ENCODE measurements at places on chromosomes 16 and 17. TPM values are rescaled to one million over a fixed set of nuclear protein-coding genes. Genes with fewer than 3 reads are reported as not detected.

The CD79B gene
- total RNA-seq = 5.1 TPM

The P2RX1 gene
- 3.5 TPM for total RNA-seq

The TBC1D28 gene
- total RNA-seq = not detected

- H3K4me1 ChIP-seq = no peaks in the 10 kb centered on the region
- no peaks in the 10 kb centered on the region for H3K27me3 ChIP-seq
- H3K27ac ChIP-seq = no peak overlapping the region
- H3K4me3 ChIP-seq = no peak overlapping the region
These were observed 9.4 kb upstream of the NOL11 start for GRCh38 chr17:67708378-67708777.

- no peak overlapping the region for H3K4me3 ChIP-seq
- no peaks in the 10 kb centered on the region for H3K36me3 ChIP-seq
- H3K4me1 ChIP-seq = no peaks in the 10 kb centered on the region
- no peak overlapping the region for H3K27ac ChIP-seq
- H3K27me3 ChIP-seq = no peaks in the 10 kb centered on the region
These were observed 99.3 kb upstream of the TNRC6C start for GRCh38 chr17:77859035-77859810.

DNA sequence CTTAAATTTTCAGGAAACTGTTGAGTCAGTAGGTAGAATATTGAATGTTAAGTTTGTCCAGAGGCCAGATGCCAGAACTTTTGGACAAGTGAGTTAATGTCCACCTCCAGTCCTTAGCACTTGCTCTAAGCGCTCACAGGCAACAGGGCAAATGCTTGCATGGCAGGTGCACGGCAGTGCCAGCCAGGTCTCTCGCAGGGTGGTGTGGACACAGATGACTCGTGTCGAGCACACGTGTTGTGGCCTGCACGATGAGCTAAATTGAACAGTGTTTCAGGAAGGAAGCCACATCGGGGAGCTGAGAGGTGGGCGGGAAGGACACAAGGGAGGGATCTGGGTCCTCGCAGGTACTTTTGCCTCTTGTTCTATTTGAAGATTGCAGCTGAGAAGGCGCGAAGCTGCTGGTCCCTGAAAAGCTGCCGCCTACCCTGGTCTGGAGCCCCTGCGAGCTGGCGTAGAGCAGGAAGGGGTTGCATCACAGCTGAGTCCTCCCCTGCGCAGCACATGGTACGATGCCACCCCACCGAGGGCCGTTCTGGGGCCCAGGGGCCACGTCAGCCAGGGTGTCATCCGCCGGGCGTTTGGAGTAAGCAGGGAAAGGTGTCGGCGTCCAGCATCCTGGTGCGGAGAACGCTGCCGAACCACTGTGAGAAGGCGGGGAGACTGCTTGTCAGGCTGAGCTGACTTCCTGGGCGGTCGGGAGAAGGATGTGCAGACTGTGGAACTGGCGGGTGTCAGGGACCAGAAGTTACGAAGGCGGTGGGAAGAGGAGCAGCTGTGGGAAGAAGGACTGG, 6.3 kb downstream of the RAB40C start:
- no peaks in the 10 kb centered on the region for H3K36me3 ChIP-seq
- H3K4me3 ChIP-seq = no peak overlapping the region
- no peak for DNase-seq
- no peaks in the 10 kb centered on the region for H3K27me3 ChIP-seq

DNA sequence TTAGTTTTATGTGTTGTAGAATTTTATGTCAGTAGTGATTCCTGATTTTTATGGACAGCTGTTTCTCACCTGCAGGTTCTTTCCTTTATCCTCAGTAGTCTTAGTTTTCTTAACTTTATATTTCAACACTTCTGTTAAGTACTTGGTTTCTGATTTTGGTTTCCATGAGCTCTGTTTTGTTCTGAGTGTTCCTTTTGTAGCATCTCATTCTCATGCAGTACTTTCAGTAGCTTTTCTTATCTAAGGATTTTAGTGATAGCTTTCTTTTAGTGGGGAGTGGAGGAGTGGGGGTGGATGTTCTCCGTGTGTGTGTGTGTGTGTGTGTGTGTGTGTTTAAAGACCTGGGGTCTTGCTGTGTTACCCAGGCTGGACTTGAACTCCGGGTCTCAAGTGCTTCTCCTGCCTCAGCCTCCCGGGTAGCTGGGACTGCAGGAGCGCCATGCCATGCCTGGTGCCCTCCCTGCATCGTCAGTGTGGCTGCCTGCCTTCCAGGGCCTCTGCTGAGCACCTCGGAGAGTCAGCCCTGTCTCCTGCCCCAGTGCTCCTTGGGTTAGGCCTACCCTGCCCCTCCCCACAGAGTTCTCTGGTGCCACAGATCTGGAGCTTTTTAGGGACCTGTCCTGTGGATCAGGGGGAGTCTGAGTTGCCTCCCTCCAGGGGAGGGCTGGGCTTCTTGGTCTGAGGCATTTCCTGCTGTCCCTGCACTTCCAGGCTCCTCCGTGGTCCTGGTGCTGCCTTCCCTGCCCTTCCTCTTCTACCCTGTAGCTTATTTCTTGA, 4.3 kb upstream of the ZNF750 start:
- DNase-seq = no peak
- peaks cover 2% of the 10 kb centered on the region for H3K36me3 ChIP-seq
- H3K4me1 ChIP-seq = no peaks in the 10 kb centered on the region
- H3K4me3 ChIP-seq = no peak overlapping the region
- no peaks in the 10 kb centered on the region for H3K27me3 ChIP-seq

Data from aorta (tissue), 5 donors.